Nasal cavity respiratory epithelium epithelial cell of viscerocranial mucosa (primary cell): ENCODE measurements at places on chromosomes 3 and 15. TPM values are rescaled to one million over a fixed set of nuclear protein-coding genes. Genes with fewer than 3 reads are reported as not detected.

Gene UBXN7
- total RNA-seq, result 18.8 and 29.3 TPM in 2 replicates

Gene LINGO1
- under 0.01 TPM in 1 of 2 replicates, not detected in the other for total RNA-seq

Gene AADACL2
- not detected in 2 replicates for total RNA-seq

Gene ZMYND10
- 0.21 and 0.34 TPM in 2 replicates for total RNA-seq

Gene CMTM7
- 5.1 and 7.5 TPM in 2 replicates for total RNA-seq

Gene ADAMTSL3
- total RNA-seq, result under 0.01 and 0.07 TPM in 2 replicates

Gene CLDN18
- not detected in 2 replicates for total RNA-seq

Gene APOD
- 0.34 and 3.2 TPM in 2 replicates for total RNA-seq

Gene ACAD11
- 31.1 and 33.2 TPM in 2 replicates for total RNA-seq

Gene SSR3
- total RNA-seq, result 265 TPM in 2 replicates

Gene ADAMTS9
- 0.34 and 9.0 TPM in 2 replicates for total RNA-seq
